ENCODE measurements at places on chromosomes 16 and 17.
A peak's percentile ranks its signal among the peaks of the same experiment; 100 is the strongest.

GRCh38 chr16:12319428-12320035, 343.0 kb downstream of the SNX29 start:
- DNase-seq, result peak; percentile 88

GRCh38 chr16:54009464-54010176, 277.0 kb downstream of the IRX3 start:
- no peak for DNase-seq

GRCh38 chr16:84606081-84606875, 11.6 kb downstream of the COTL1 start:
- no peak for DNase-seq

DNA sequence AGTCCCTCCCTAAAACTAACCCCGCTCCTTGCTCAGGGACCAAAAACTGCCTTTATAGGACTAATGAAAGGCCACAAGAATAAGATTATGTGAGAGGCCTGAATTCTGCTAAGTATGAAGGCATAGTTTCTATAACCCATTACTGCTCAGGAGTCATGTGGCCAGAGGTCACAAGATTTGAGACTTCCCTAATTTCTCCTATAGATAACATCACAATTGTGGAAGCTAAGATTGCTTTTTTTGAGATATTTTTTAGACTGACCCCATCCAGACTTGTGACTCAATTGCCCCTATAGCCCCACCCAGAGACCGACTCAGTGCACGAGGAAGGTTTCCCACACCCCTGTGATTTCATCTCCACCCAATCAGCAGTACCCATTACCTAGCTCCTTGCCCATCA, 504.1 kb upstream of the GOT2 start:
- DNase-seq, result no peak

DNA sequence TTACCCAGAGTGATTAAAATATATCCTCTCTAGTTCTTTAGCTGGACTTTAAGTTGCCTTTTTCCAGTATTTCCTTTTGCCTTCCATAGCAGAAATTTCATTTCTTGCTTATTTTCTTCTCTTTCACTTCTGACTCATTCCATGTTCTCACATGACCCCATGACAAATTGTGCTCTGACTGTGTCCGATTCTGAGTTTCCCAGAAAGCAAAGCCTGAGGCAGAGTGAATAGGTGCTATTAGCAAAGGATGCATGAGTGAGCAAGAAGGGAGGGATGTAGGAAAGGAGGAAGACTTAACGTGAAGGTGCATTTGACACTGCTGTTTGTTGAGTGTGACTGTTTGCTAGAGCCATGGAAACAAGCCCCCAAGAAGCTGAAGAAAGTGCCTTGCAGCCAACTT, 82.6 kb upstream of the CNTNAP4 start:
- no peak for DNase-seq

- DNase-seq, result no peak
Observed at GRCh38 chr17:81128774-81129173, 36.5 kb upstream of the PVALEF start.

- no peak for DNase-seq
Observed at GRCh38 chr16:724188-725040, 1.8 kb downstream of the CCDC78 start.

- no peak for DNase-seq
Observed at GRCh38 chr17:38600416-38600815, 5.3 kb downstream of the SRCIN1 start.

Measured in NCI-H2029 treated with DMSO at 0.1 percent for 48 hours (cell line).